ENCODE measurements at places on chromosomes 5 and 9.

- no peak for DNase-seq
Measured at GRCh38 chr5:115838885-115839518, 2.4 kb downstream of the ATG12 start.

DNA sequence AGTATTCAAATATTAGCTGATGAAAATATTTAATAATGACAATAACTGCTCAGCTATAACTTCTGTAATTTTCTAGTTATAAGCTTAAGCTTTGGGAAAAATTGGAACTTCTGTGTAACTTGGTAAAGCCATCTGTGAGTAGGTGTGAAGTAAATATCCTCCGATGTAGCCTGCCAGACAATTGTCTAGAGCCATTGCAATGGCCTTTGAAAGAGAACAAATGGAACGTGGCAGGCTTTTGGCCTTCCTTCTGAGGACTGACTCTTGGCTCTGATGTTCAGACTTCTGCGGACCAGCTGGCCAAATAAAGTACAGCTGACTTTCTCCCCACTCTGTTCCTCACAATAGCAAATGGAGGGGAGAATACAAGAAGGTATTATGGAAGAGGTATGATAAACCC lies 203.4 kb upstream of the NMUR2 start:
- no peak for DNase-seq

- DNase-seq, result no peak
Measured at GRCh38 chr9:126698756-126699155, 85.0 kb downstream of the LMX1B start.

- DNase-seq, result no peak
Measured at GRCh38 chr9:18721995-18722310, 248.0 kb downstream of the ADAMTSL1 start.

DNA sequence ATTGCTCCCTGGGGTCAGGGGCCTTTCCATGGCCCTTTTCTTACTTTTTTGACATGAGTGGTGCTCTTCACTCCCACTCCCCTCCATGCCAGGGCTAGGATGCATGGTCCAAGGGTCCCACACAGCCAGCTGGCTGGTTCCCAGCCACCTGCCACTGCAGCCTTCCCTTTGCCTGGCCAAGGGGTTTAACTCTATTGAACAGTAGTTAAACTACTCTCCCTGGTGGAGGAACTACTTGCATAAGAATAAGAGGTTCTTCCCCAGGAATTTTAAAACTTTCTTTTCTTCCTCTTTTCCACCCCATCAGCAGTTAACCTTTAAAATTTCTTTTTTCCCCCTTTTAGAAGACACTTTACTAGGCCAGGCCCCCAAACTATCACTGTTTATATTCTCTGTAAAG lies 1532.8 kb upstream of the ACO1 start:
- DNase-seq, result no peak

- DNase-seq, result no peak
Measured at GRCh38 chr5:110844251-110844650, 105.4 kb downstream of the SLC25A46 start.

DNA sequence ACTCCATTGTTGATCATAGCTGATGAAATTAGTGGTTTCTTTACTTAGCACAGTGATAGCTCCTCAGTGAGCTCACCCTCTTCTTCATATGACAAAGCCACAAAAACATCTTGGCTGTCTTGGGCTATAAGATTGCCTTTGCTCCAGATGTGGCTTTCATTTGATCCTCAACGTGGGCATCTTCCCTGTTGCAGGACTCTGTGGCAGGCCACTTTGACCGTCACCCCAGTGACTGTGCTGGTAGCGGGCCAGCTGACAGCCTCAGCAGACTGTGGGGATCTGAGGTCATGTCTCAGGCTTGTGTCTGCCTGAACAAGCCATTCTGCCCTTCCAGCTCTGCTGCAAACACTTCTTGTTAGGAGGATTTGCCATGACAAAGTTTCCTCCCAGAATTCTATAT lies 422.2 kb downstream of the NR2F1-AS1 start:
- DNase-seq, result no peak

Measured in HuH-7.5 (cell line).